ENCODE measurements at places on chromosomes 2 and 18.

GRCh38 chr2:228549441-228550007 is 368.0 kb upstream of the SPHKAP start:
- no peak for DNase-seq

DNA sequence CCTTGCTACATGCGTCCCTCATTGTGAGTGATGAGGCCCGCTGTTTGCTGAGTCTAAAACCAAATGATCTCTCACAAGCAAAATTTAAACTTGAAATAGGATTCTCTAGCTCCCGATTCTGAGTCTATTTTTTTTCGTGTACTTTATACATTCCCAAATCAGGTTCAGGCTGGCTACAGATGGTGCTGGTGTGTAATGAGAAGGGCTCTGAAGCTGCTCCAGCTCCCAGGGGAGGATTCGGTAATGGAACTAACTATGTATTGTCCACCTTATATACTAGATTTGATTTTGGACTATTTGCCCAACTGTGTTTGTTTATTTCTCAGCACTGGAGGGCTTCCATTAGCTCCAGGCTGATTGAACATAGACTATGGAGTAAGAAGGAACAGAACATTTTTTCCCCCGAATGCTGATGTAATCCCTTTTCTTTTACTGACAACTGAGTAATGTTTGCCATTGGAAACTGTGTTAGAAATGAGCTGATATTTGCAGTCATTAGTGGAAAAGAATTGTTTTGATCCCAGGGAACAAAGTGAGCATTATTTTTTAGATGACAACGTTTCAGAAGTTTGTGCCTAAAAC is 274.0 kb upstream of the FIGN start:
- no peak for DNase-seq

GRCh38 chr2:10844097-10844496 is 31.5 kb upstream of the PDIA6 start:
- DNase-seq = peak; percentile 67

DNA sequence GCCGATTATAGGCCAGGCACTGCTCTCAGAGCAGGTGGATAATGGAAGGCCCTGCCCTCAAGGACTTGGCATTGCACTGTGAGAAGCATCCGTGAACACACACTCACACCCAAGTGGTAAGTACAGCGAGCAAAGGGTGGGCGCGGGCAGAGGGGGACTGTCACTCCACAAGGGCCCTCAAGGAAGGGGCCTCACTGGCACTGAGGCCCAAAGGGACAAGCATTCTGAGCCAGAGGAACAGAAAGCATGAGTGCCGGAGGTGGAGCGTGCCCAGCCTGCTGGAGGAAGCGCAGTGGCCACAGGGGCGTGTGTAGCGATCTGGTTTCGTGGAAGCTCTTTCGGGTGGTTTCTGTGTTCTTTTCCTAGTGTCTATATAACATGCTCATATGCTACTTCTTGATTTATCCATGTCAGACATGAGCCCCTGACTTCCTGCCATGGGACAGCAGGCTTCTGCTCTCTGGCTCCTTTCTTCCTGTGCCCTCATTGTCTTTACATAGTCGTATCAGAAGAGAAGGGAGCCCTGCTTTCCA is 132.7 kb upstream of the ASB18 start:
- DNase-seq = no peak

GRCh38 chr2:676647-677055 is 555 bp downstream of the TMEM18 start:
- peak; percentile 99 for DNase-seq

DNA sequence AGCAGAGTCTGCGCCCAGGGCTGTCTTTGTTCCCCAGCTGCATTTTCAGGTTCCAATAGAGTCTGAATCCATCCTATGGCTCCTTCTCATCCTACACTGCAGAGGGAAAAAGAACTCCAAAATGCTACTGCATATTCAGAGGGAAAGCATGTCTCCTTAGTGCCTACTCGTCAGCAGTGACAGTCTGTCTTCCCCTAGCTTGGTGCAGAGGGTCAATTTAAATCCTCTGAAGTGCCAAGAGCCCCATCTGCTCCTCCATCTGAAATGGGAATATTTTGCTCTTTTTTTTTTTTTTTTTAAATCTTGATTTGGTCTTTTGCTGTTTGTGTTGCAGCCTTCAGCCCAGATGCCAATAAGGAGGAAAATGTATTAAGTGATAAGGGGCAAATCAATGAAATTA is 199.3 kb downstream of the RNF144A start:
- DNase-seq = no peak

- DNase-seq = peak; percentile 45
Observed at GRCh38 chr2:149180226-149180875, 141.9 kb downstream of the LYPD6B start.

- DNase-seq = no peak
Observed at GRCh38 chr2:216335252-216335651, 37.0 kb downstream of the MARCHF4 start.

Data from GM23248 (cell line).